ENCODE measurements at places on chromosomes 2 and 18.

- no peak for DNase-seq
Measured at GRCh38 chr2:28370354-28370753, 22.3 kb upstream of the FOSL2 start.

- DNase-seq, result no peak
Measured at GRCh38 chr2:106830191-106830590, 55.8 kb downstream of the ST6GAL2 start.

GRCh38 chr2:40039549-40039948 lies 260.5 kb upstream of the THUMPD2 start:
- no peak for DNase-seq

- no peak for DNase-seq
Measured at GRCh38 chr18:59640721-59641120, 56.5 kb downstream of the CCBE1 start.

GRCh38 chr2:62727259-62727867 lies 21.9 kb downstream of the EHBP1 start:
- no peak for DNase-seq

DNA sequence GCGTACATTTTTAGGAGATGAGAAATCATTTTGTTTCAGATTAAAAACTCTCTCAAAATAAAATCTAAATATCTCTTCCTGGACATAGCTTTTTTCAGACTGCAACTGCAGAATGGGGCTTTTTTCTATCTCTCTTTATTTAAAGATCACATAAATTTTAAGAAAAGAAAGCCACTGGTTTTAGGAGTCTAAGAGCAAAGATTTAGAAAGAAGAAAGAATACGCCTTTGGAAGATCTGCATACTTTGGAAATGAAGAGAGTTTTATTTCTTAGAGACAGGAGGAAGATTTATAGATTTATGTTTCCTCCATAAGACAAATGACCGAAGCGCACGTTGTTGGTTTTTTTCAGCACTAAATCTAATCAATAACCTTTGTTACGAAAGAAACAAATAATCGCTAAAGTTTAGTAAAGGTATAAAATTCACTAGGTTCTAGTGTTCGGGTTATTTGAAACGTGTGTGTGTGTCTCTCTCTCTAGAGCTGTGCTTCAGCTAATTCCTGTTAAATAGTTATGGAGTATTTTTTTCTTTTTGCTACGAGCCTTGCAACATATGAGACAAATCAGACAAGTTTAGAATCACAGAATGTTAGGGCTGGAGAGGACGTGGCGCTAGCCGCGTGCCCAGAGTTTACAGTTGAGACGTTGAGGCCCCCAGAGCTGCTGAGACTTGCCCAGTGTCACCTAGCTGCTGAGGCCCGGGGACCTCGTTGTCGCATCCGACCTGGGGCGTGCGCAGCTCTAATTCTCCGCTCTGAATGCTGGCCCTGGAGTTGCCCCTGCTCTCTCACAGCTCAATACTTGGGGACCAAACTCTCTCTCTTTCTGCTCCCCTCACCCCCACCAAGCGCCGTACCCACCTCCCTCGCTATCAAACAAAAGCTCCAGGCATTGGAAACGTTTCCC lies 69.9 kb downstream of the CTAGE1 start:
- DNase-seq, result no peak

DNA sequence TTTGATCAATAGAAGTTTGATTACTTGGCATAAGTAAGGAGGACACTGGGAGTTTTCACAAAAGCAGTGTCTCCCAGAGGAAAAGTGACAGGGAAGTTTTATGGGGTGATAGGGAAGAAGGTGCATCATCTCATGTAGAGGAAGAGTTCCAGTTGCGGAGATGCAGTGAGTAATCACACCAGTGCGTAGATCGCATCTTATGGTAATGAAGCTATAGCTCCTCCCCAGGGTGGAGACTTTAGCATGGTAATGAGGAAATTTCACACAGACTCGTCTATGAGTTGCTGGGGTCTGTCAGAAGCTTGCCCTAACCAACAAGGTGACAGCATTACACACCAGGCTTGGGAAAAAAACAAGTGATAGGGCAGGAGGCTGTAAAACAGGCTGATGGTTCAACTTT lies 49.0 kb downstream of the KYNU start:
- no peak for DNase-seq
